Naive thymus-derived CD4-positive, alpha-beta T cell (primary cell): ENCODE measurements at places on chromosomes 7 and 10. TPM values are rescaled to one million over a fixed set of nuclear protein-coding genes. Genes with fewer than 3 reads are reported as not detected.
A peak's percentile ranks its signal among the peaks of the same experiment; 100 is the strongest.

- DNase-seq: no peak
Measured at GRCh38 chr10:110405380-110405779, 92.3 kb upstream of the DUSP5 start.

- DNase-seq: no peak
Measured at GRCh38 chr10:75276069-75276872, 40.5 kb upstream of the COMTD1 start.

DNA sequence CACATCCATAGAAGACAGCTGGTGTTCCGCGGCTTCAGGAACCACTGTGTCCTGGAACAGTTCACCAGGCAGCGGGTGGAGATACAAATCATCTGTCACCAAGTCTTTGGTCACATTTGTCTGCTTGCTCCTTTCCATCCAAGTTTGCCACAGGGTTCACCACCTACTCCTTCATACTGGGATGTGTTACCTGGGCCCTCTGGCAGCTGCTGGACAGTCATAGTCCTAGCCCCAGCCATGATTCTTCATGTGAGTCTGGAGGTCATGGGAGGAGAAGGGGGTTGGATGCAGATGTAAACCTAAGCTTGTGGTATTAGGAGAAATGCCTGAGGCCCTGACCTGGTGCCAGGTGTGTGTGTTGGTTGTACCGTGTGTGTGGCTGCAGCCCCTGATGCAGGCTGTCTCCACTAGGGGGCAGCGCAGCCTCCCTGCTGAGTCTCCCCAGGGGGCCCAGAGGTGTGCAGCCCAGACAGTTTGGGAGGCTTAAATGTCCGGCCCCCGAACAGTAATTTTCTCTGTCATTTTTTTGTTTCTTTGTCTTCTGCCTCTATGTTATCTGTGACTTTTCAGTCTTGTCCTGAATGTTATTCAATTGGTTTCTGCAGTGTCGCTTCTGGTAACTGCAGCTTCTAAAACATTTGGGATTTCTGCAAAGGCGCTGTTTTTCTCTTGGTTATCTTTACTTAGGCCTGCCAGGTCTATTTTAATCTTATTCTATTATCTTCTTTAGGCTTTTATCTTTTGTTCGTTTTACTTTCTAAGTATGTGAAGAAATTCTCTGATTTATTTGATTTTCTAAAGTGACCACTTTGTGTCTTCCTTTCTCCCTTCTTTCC, 14.8 kb downstream of the NPS start:
- DNase-seq: no peak

- DNase-seq: no peak
Measured at GRCh38 chr7:47008461-47008860, 573.5 kb downstream of the TNS3 start.

DNA sequence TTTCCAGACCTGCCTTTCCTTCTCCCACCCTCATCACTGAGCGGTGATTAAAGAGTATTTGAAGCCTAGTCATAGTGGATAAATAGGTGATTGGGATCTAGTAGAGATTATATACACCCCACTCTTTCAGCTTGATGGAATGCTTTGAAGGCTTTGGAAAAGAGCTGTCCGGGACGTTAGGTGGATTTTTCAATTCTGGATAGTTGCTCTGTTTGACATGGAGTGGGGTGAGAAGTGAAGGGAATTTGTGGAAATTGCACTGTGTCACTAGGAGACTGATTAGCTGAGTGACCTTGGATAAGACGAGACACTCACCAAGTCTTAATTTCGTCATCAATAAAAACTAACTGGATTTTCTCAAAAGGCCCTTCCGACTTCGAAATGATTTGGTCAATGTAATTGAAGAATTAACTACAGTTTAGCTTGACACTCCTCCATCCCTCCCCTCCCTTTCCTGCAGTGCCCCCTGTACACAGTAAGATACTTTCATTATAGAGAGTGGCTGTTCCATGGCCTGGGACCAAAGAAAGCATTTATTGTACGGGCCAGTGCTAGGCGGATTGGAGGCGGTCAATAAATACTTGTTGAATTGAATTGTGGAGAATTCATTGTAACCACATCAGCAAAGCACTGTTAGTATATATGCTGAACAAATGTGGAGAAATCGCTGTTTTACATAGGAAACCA, 962 bp downstream of the ZKSCAN1 start:
- no peak for DNase-seq

- no peak for DNase-seq
Measured at GRCh38 chr7:77995717-77996116, 197.1 kb downstream of the PHTF2 start.

DNA sequence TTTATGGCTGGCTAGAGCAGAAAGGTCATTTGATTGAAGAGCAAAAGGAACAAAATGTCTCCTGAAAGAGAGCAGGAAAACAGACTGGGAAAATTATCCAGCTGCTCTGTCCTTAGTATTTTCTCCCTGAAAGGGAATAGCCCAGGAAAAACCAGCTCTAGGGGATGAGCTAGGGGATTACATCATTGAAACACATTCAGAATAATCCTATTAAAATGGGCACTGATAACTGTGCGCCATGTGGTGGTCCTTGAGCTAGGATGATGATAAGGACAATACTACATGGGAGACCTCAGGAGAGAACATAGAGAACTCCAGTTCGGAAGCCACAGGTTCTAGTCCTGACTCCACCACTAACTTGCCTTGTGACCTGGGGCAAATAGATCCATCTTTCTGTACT, 873.8 kb downstream of the TYW1 start:
- DNase-seq: no peak

MYL10 gene
- total RNA-seq: not detected

CYP2C8 gene
- total RNA-seq: not detected

GRCh38 chr7:6578114-6579084, 1.1 kb downstream of the ZDHHC4 start:
- DNase-seq: no peak

GRCh38 chr10:7696545-7696944, 6.6 kb upstream of the ITIH2 start:
- DNase-seq: no peak

DNA sequence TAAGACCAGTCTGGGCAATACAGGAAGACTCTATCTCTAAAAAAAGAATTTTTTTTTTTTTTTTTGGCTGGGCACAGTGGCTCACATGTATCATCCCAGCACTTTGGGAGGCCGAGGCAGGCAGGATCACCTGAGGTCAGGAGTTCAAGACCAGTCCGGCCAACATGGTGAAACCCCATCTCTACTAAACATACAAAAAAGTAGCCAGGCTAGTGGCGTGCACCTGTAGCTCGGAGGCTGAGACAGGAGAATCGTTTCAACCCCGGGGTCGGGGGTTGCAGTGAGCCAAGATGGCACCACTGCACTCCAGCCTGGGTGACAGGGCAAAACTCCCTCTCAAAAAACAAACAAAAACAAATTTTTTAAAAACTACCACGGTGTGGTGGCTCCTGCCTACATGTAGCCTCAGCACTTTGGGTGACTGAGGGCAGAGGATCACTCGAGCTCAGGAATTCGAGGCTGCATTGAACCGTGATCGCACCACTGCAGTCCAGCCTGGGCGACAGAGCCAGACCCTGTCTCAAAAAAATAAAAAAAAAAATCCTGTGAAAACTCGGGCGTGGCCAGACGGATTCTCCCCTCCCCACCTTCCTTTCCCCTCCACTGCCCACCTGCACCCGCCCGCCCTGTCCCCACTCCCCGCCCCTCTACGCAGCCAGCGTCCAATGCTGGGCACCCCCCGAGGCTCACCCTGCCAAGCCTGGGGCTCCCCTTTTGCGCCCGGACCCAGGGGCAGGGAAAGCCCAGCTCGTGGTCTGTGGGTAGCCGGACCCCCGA, 745 bp upstream of the ORAI2 start:
- DNase-seq: peak; percentile 34

- DNase-seq: no peak
Measured at GRCh38 chr10:116632596-116633215, 12.0 kb downstream of the PNLIPRP2 start.

- DNase-seq: no peak
Measured at GRCh38 chr10:614139-614711, 75.2 kb downstream of the DIP2C start.

GRCh38 chr10:111103196-111103840, 26.5 kb downstream of the ADRA2A start:
- no peak for DNase-seq

GRCh38 chr7:92731335-92732063, 104.9 kb downstream of the CDK6 start:
- peak; percentile 35 for DNase-seq

- no peak for DNase-seq
Measured at GRCh38 chr10:27506280-27506679, 2.2 kb downstream of the RAB18 start.

DNA sequence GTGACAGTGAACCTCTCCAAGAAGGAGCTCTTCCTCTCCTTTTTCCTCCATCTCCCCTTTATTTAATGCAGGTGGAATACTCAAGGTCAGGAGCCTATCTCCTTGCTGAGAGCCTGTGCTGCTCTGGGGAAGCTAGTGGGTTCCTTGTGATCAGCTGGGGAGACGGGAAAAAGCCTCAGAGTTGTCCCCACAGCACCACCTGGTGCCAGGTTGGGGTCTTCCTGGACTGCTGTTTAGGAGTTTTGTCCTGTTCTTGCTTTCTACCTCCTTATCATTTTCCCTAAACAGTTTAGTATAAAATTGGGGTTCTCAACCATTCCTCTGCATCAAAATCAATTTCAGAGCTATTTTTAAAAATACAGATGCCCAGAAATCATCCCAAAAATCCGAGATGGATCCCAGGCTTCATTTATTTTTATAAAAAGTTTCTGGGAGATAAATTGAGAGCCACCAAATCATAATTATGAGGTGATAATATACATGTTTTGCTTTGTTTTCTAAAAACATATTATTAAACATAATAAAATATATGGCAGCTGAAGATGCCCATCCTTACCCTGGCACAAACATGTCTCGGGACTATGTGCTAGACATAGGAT, 44.3 kb downstream of the MACC1 start:
- DNase-seq: peak; percentile 5

- no peak for DNase-seq
Measured at GRCh38 chr10:34918060-34918775, 103.1 kb upstream of the PARD3 start.

LAMB4 gene
- not detected in 2 replicates for total RNA-seq

ACSM6 gene
- not detected for total RNA-seq

GRCh38 chr10:29671228-29671780, 36.5 kb upstream of the SVIL start:
- no peak for DNase-seq

GPR85 gene
- total RNA-seq: not detected

KCNH2 gene
- 0.48 and 0.56 TPM in 2 replicates for total RNA-seq

ELFN1 gene
- total RNA-seq: not detected

SPDYE2 gene
- 1.1 TPM for total RNA-seq

GRCh38 chr7:22093936-22094335, 148.2 kb upstream of the CDCA7L start:
- DNase-seq: no peak

GRCh38 chr10:29377333-29377961, 88.6 kb downstream of the LYZL1 start:
- DNase-seq: peak; percentile 25

ZFAND4 gene
- 18.7 and 21.4 TPM in 2 replicates for total RNA-seq

- DNase-seq: no peak
Measured at GRCh38 chr7:92845736-92846135, 9.4 kb upstream of the CDK6 start.

GRCh38 chr10:77283326-77283725, 354.3 kb downstream of the KCNMA1 start:
- DNase-seq: no peak

TRPV6 gene
- total RNA-seq: 0.05 TPM

GSTO2 gene
- 1.1 TPM for total RNA-seq

- DNase-seq: no peak
Measured at GRCh38 chr7:54888734-54889082, 129.7 kb upstream of the SEC61G start.

DNA sequence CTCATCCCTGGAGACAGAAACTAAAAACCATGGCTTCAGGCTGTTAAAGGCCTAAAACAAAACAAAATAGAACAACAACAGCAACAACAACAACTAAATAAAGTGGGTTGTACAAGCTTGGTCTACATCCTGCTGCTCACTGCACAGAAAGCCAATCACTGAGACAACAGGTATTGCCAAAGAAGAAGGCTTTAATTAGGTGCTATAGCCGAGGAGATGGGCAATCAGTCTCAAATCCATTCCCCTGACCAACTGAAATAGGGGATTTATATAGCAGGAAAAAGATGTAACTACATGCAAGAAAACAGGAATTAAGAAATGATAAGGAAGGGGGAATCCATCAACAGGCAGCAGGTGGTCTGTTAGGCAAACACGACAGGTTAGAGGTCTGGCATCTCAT, 22.4 kb upstream of the NUB1 start:
- DNase-seq: no peak

GRCh38 chr7:159010937-159011721, 133.5 kb downstream of the VIPR2 start:
- DNase-seq: no peak

DNA sequence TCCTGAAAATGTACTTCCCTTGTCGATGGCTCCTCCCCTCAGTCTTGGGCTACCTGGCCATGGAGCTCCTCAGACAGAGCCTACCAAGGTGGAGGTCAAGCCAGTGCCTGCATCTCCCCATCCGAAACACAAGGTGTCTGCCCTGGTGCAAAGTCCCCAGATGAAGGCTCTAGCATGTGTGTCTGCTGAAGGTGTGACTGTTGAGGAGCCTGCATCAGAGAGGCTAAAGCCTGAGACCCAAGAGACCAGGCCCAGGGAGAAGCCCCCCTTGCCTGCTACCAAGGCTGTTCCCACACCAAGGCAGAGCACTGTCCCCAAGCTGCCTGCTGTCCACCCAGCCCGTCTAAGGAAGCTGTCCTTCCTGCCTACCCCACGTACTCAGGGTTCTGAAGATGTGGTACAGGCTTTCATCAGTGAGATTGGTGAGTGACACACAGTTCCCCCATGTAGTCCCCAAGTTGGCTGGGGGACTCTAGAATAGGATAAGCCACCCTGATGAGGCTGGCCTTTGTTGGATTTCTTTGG, 8.8 kb downstream of the PPRC1 start:
- DNase-seq: no peak

MINDY4 gene
- 0.82 TPM for total RNA-seq

GRCh38 chr10:115604627-115605026, 511.5 kb downstream of the ATRNL1 start:
- DNase-seq: no peak

ACTL6B gene
- not detected for total RNA-seq

- DNase-seq: no peak
Measured at GRCh38 chr10:33559105-33559504, 224.6 kb upstream of the NRP1 start.

ASB4 gene
- total RNA-seq: not detected

DNA sequence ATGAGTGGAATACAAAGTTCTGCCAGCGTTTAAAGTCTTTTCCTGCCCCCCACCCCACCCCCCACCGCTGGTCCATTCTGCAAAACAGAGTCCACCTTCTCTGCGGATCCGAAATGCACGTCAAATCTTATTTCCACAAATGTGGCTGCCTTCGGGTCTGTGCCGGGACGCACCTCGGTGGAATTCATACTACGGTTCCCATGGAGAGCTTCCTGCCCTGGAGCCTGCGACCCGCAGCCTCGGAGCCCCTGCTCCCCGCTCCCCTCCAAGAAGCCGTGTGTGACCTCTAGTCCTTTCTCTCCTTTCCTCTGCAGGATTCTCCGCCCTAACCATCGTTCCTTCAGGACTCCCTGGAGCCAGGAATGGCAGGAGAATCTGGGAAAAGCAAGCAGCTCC, 12.5 kb upstream of the CALML5 start:
- DNase-seq: no peak

SPACDR gene
- 1.6 TPM for total RNA-seq
